ENCODE measurements at places on chromosomes 12 and 14.

GRCh38 chr12:89153341-89153740 lies 199.0 kb downstream of the DUSP6 start:
- no peak for DNase-seq

GRCh38 chr14:102508410-102508773 lies 1.2 kb downstream of the ANKRD9 start:
- DNase-seq: no peak

GRCh38 chr14:81751198-81751597 lies 217.5 kb upstream of the SEL1L start:
- no peak for DNase-seq

DNA sequence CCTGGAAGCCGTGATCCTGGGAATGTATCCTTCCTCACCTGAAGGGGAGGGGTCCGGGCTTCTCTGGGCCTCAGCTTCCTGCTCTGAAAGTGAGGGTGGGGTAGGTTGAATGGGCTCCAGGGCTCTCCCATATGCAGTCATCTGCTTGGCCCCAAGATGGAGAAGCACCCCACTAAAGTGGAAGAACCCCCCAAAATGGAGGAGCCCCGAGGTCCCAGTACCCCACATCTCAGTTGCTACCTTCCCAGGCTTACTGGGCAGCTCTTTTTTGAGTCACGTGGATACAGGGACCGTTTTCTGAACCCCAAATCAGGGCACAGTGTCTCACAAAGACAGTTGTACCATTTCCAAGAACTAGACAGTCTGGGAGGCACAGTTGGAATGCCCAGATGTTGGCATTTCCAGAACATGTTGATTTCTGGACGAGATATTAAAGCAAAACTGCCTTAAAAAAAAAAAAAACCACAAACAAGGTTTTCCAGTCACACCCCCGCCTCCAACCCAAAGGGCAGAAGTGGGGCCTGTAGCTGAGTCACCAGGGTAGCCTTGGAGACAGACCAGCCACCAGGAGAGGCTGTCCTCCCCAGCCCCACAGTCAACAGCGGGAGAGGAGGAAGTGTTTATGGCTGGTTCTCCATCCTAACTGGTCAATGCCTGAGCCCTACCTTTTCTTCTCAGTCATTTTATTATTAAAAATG lies 12.1 kb downstream of the VASH1 start:
- peak; percentile 37 for DNase-seq

GRCh38 chr14:103549361-103550311 lies 12.8 kb downstream of the BAG5 start:
- DNase-seq: no peak

DNA sequence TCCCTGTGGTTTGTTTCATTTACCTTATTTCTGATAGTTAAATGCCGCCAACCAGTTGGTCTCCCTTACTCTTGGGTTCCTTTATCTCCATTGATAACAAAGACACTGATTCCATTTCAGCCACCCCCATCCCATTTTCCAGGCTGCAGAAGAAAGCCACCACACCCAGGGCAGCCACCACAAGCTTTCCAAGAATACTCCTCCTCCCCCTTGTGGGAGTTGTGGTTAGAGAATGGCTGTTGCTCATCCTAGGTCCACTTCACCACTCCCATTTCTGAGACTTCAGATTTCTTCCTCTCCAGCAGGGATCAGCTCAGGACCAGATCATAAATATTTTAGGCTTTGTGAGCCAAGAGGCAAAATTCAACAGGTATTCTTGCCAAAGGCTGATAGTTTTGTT lies 73.9 kb downstream of the ANO4 start:
- DNase-seq: peak; percentile 21

DNA sequence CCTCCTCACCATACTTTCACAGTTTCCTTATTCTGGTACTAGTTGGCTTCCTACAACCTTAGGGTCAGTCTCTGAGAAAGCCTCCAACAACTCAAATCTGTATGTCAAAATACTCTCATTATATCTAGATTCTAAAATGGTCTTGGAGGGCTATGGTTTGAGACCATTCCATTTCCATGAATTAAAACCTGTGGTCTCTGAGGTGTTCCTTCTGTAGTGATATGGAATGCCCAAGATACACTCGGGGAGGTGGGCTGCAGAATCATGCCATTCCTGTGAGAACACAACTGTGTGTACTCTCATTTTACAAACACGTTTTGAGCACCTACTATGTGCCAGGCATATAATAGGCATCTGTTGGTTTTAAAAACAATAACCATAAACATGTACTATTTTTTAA lies 74.0 kb downstream of the FERMT2 start:
- no peak for DNase-seq

GRCh38 chr12:109890620-109891170 lies 9.4 kb upstream of the TCHP start:
- DNase-seq: no peak

- no peak for DNase-seq
Observed at GRCh38 chr14:51684760-51685159, 33.0 kb downstream of the FRMD6 start.

GRCh38 chr12:753611-754472 lies 1.5 kb downstream of the WNK1 start:
- no peak for DNase-seq

- DNase-seq: no peak
Observed at GRCh38 chr12:28955491-28955890, 193.6 kb upstream of the FAR2 start.

DNA sequence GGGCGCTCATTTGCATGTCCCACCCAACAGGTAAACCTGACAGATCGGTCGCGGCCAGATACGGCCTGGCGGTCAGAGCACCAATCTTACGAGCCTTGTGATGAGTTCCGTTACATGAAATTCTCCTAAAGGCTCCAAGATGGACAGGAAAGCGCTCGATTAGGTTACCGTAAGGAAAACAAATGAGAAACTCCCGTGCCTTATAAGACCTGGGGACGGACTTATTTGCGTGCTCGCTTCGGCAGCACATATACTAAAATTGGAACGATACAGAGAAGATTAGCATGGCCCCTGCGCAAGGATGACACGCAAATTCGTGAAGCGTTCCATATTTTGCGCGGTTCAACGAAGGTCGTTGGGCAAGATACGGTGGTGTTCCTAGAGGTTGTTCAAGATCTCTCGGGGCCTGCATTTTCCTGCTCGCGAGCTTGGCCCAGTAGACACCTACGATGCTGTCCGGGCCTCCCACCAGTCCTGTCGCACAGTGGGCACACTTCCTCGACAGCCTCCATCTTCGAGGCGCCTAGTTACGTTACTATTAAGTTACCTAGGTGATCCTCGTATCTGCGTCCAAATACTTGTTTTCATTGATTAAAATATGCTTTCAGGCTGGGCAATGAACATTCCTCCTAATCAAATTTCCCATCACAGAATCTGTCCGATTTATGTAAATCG lies at the start of gene RNU6-7:
Gene RNU6-7, plus strand, starts transcription at position 230 of the 675 bp plus-strand sequence.
- no peak for DNase-seq

DNA sequence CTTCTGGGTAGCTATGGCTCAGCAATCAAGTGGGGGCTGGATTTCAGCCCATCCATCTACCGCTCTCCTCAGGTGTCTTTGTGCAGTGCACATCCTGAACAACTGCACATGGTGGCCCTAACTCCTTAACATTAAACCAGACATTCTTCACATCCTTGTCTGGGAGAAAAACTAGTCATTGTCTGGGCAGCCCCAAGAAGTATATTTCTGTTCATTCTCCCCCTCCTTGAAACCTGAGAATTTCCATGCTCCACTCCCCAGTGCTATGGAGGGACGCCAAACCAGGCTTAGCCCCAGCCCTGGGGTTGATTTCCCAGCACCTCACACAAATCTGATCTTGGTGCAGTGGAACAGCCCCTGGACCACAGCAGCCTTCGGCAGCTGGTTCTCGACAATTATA lies 13.4 kb downstream of the MYL2 start:
- no peak for DNase-seq

GRCh38 chr12:92566448-92567019 lies 136.3 kb upstream of the PLEKHG7 start:
- no peak for DNase-seq

- DNase-seq: no peak
Observed at GRCh38 chr14:59268011-59268410, 79.5 kb downstream of the DAAM1 start.

GRCh38 chr12:24659016-24659415 lies 289.9 kb downstream of the BCAT1 start:
- no peak for DNase-seq

DNA sequence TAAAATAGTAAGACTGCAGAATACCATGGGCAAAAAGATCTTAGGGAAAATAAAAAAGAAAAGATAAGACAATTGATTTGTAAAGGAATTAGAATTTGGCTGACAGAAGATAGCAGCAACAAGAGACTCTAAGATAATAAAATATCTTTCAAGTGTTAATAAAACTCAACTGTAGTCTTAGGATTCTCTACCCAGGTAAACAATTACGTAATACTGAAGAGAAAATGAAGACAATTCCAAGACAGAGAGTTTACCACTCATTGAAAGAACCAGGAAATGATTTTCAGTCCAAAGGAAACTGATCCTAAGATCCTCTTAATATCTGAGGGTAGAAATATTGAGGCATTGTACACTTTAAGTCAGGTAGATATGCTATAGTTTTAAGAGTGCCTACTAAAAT lies 321.1 kb downstream of the CEP128 start:
- DNase-seq: no peak

- no peak for DNase-seq
Observed at GRCh38 chr12:39240587-39240986, 202.3 kb downstream of the KIF21A start.

- DNase-seq: no peak
Observed at GRCh38 chr14:28765831-28766468, 637 bp upstream of the FOXG1 start.

DNA sequence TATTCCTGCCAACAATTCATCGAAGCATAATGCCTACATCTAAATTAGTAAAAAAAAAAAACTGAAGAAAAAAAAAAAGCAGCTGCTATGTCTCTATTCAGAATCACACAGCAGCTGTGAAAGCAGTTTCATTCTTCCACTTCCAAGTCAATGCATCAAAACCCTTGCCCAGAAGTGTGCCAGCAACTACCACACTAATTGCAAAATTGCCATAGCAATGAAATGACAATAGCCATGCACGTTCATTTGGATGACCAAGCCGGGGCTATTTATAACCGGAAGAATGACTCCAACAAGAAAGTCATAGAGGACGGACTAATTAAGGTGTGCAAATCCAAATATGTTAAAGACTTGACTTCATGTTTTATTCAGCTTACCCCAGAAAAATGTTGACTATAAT lies 42.5 kb downstream of the SLC2A13 start:
- no peak for DNase-seq

DNA sequence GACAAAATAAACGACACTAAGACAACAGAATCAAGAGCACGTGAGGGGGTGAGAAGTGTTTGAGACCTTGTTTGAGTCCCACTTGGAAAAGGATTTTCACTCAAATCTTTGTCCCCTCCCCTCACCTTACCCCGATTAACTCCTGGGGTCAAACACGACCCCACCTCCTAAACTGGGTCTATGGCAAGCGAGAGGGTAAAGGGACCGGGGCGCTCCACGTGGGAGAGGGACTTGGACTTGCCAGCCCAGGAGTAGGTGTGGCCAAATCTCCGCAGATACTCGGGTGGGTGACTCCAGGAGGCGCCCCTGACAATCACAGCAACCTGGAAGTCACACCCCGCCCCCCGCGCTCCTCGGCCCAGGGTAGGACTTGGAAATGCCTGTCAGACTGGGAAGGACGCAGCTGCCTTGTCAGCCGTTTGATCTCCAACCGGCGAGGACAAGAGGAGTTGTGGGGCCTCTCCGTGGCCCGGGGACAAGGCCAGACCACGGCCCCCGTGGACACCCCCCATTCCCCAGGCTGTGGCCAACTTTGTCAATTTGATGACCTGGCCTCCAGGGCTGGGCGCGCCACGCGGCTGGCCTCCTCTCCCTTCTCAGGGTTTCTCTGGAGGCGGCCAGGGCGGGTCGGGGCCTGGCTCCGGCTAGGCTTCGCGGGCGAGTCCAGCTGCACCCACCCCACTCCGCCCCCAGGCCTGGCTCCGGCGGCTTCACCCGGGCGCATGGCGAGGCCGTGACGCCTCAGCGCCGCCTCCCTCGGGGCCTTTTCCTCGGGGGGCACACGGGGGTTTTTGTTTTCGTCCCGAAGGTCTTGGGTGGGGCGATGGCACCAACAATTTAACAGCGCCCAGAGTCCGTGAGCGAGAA lies 1.1 kb upstream of the BCL11B start:
- no peak for DNase-seq

DNA sequence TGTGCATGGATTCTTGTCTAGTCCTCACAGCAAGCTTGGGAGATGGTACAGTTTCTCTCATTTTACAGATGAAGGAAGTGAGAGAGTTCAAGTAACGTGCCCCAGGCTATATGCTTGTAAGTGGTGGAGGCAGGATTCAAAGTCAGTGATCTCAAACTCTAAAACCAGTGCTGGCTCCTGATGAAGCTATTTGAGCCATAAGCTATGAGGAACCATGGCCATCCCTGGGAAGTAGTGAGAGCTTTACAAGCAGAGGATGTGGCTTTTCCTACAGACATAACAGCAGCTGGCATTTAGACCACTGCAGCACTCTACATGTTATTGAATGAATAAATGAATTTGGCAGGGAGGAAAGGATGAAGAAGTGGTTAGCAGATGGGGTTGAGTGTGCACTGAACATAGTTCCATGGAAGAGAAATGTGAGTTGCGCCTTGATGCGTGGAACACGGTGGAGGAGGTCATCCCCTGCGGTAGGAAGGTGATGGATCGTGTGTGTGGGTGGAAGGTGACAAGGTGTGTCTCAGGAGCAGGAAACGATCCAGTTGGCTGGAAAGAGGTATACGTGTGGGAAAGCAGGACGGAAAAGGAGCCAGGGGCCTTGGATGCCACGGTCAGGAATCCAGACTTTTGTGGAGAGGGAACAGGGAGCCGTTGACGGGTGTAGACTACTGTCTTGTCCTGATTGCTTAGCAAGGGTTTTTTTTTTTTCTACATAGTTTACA lies 65.2 kb downstream of the RFX4 start:
- no peak for DNase-seq

GRCh38 chr12:103779410-103780092 lies 61.5 kb downstream of the NT5DC3 start:
- DNase-seq: no peak

- no peak for DNase-seq
Observed at GRCh38 chr12:69701826-69702225, 2.7 kb upstream of the BEST3 start.

Measured in AG09309 (cell line).